ENCODE measurements at places on chromosomes 1 and 21.

DNA sequence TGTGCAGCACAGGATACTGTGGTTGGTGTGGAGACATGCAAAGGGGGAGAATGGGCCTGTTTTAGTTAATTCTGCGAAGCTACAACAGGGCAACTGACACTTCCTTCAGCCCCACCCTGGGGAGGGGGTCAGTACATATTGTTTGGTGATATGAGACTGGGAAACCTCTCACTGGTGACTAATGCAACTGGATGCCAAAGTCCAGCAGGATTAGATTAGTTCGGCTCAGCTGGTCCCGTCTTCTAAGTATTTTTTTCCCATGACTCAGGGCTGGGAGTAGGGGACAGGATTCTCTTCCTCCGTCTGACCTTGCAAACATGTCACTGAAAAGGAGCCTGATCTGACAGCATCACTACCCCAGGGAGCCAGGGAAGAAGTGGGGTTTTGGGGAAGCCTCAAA lies 43.0 kb downstream of the PLXNA2 start:
- DNase-seq, result no peak

DNA sequence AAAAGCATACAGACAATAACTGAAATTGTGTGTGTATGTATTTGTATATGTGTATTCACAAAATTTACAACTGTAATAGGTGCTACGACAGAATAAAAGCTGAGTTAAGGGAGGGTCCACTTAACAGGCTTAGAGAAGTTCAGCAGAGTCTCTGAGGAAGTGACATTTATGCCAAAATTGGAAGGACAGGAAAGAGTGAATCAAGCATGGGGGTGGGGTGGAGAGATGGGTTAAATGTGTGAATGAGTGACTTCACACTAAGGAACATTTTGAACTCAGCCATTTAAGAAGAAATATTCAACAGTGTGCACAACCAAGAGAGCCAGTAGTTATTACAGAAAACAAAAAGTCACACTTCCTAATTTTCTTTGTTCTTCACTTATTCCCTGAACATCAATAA lies 53.8 kb upstream of the RGS1 start:
- DNase-seq, result no peak

GRCh38 chr1:43274804-43275180 lies 5.0 kb downstream of the TMEM125 start:
- no peak for DNase-seq

DNA sequence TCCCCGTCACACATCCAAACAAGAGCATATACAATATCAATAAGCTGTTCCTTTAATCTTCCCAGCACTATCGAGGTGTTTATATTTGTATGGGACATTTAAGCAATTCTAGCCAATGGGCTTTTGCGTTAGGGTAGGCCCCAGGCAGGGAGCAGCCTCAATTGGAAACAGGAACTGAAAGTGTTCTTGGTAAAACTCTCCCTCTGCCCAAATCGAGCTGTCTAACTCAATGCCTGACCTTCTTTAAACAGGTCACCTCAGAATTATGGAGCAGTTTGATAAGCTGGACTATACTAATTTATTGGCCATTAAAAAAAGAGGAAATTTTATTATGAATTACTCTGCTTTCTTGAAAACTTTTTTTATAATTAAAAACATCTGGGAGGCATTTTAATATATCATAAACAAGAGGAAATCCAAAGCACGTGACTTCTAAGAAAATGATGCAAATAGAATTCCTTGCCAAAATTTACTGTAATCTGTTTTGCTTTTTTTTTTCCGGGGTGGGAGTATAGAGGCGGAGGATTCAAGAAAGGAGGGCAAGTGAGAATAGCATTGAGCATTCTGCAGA lies 498.1 kb downstream of the LMO4 start:
- DNase-seq, result no peak

DNA sequence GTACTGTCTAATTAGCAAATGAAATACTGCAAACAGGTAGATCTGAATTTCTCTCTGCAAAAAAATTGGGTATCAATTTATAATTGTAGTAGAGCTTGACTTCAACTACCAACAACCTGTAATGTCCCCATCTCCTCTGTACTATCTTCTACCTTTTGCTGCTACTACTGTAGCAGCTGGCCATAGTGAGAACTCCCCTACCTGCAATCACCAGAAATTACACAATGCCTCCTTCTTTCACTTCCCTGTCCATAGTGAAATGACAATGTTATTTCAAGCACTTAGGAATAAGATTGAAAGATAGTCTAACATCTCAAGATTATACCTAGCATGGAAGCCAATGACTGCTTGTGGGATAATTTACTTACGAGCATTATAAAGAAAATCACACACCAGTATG lies 100.4 kb downstream of the ACBD6 start:
- no peak for DNase-seq

- no peak for DNase-seq
These were observed 22.4 kb upstream of the SYNC start for GRCh38 chr1:32724678-32725614.

GRCh38 chr1:39270368-39270767 lies 65.9 kb downstream of the MACF1 start:
- DNase-seq, result no peak

GRCh38 chr1:212669102-212669501 lies 30.5 kb downstream of the BATF3 start:
- DNase-seq, result no peak

DNA sequence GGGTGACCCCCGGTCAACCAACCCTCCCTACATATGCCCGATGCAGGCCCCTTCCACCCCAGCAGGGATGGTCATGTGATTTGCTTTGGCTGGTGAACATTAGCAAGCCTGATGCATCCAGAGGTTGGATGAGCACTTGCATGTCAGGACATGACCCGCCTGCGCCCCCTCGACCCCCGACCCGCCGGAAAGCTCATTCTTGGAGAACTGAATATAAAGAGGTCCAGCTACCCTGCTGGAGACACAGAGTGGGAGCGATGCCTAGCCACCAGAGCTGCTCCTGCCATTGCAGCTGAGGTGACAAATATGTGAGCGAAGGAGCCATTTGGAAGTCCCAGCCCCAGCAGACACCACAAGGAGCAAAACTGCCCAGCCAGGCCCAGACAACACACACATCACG lies 39.6 kb downstream of the COA6 start:
- DNase-seq, result no peak

- DNase-seq, result no peak
These were observed 544.3 kb downstream of the KCNT2 start for GRCh38 chr1:196063952-196064351.

DNA sequence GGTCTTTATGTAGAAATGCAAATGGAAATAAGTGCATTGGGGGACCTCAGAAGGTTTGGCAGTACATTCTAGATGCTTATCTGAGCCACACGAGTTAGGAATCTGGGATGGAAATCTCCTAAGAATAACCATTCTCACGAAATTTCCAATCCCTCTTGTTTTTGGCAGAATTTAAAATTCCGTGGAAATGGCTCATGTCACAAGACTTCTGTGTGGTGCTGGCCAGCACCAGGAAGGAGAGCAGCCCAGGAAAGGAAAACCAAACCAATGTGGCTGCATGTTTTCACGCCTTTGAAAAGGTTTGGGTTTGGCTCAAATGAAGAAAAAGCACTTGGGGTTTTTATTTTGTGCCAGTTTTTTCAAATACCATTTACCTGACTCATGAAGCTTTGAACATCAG lies 80.1 kb upstream of the KCNK2 start:
- DNase-seq, result no peak

DNA sequence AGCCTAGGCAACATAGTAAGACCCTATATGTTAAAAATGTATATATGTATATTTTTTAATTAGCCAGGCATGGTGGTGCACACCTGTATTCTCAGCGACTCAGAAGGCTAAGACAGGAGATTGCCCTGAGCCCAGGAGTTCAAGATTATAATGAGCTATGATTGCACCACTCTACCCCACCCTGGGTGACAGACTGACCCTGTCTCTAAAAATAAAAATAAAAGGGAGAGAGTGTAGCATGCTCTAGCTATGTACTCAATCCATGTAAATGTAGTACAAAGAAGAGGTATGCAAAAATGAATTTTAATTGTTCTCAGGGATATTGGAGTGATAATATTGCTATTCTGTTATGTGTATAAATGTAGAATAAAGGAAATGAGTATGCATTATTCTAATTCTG lies 52.9 kb upstream of the DARS2 start:
- DNase-seq, result no peak

- DNase-seq, result no peak
These were observed 140.8 kb downstream of the PTGER3 start for GRCh38 chr1:70906800-70907199.

DNA sequence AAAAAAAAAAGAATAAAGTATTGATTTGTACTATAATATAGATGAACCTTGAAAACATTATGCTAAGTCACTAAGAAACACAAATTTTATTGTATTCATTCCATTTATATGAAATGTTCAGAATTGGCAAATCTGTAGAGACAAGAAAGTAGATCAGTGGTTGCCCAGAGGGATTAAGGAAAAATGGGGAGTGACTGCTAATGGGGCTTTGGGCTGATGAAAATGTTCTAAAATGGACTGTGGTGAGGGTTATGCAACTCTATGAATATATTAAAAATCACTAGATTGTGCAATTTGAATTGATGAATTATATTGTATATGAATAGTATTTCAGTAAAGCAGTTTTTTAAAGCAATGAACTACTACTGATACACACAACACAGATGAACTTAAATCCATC lies 10.0 kb downstream of the GDAP2 start:
- DNase-seq, result no peak

DNA sequence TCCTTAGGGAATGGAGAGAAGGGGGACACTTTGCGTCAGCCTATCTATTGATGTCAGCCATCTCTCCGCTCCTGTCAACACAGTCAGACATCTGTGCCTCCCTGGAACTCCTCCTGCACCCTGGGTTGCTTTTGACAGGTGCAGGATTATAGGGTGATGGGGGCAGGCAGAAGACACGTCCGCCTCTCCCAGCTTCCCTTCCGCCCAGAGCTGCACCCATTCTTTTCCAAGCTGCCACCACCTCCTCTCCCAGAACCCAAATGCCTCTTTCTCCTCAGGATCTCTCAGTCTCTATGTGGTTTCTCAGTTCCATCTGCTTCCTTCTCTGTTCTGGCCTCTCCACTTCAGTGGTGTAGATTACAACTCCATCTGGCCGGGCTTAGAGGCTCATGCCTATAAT lies 17.1 kb upstream of the KIF1B start:
- DNase-seq, result no peak

DNA sequence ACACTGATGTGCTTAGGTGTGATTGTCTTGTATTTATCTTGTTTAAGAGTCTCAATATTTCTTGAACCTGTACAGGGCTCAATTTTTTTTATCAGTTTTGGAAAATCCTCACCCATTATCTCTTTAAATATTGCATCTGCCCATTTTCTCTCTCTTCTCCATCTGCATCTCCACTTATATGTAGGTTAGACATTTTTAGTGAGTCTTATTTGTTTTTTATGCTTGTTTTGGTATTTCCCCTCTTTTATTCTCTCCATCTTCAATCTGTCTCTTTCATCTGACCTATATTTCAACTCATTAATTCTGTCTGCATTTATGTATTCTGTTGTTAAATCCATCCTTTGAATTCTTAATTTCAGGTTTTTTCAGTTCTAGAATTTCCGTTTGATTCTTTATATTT lies 32.9 kb upstream of the SHCBP1L start:
- no peak for DNase-seq

GRCh38 chr1:160483505-160484185 lies 39.4 kb downstream of the SLAMF6 start:
- DNase-seq, result no peak

- DNase-seq, result no peak
These were observed 574.8 kb upstream of the ZRANB2 start for GRCh38 chr1:71655604-71656003.

GRCh38 chr1:53553734-53554509 lies 94.7 kb downstream of the DMRTB1 start:
- DNase-seq, result no peak

DNA sequence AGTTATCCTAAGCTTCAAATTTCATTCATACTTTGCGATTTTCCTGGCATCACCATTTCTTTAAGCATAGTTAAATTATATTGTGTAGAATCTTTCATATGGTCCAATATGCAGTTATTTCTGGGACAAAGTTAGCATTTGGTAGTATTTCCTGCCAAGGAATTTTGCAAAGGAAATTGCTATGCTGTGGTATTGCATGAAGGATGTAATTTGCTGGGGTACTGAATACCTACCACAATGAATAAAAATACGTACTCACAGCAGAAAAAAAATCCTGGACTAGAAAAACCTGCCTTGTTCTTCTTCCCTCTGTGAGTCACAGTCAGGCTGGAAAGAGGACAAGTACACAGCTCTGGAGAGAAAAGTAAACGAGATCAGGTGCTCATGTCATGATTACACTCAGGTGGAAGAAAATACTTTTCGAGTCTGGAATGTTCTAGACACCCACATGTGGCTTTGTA lies 241.2 kb downstream of the PTBP2 start:
- no peak for DNase-seq

- no peak for DNase-seq
These were observed 4.8 kb upstream of the LRRC8B start for GRCh38 chr1:89519779-89520358.

GRCh38 chr1:182330303-182330702 lies 61.3 kb downstream of the GLUL start:
- DNase-seq, result no peak

GRCh38 chr1:222547260-222547614 lies 667 bp downstream of the HHIPL2 start:
- no peak for DNase-seq

DNA sequence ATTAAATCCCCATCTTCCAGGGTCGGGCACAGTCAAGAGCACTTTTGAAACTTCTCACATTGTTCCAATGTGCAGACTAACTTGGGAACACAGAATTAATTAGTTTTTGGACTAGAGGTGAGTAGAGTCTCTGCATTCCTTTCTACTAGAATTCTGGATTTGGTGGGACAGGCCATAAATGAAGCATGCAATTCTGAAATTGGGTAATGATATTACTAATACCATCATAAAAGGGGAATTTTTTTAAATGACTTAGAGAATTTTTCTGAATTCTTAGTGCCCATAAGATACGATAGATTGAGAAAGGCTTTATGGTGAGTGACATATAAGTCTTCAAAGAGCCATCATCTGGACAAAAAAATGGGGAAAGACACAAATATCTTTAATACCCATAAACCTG lies 41.8 kb downstream of the ADAMTS5 start:
- DNase-seq, result no peak

GRCh38 chr1:217230412-217230811 lies 400.5 kb downstream of the GPATCH2 start:
- DNase-seq, result no peak

- DNase-seq, result no peak
These were observed 4.1 kb upstream of the IRF2BP2 start for GRCh38 chr1:234614081-234614489.

DNA sequence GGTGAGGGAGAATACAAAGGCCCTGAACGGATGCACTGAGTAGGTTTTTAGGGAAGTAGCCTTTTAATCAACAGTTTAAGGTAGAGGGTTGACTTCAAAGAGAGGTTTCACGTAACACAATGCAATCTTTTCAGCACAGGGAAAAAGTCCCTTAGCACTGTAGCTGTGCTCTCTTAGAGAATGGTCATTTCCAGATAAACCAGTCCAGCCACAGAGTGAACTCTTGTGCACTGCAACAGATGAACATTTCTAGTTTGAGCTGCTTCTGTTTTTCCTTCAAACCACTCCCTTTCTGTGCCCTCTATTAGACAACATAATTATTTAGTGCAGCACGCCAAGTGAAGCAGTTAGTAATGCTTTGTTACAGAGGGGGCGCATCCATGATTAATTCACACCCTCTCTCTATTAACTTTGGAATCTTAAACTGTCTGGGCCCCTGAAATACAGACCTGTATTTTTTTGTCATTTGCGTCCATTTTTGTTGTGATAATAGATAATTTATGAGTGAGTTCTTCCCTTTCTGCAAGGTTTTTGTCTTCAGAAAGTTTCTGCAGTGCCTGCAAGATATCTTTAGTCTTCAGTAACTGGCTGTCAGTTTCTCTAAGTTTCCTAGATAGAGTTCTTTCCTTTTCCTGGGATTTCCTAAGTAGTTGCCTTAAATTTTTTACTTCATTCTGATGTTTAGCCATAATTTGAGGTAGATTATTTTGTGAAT lies 22.9 kb downstream of the LCA5L start:
- no peak for DNase-seq
